ENCODE measurements at places on chromosomes 12 and 14.

- no peak for DNase-seq
These were observed 8.0 kb upstream of the CPNE6 start for GRCh38 chr14:24063263-24063836.

GRCh38 chr14:52253503-52253902 is 14.0 kb upstream of the PTGDR start:
- no peak for DNase-seq

GRCh38 chr14:26206640-26207039 is 391.2 kb downstream of the NOVA1 start:
- no peak for DNase-seq

DNA sequence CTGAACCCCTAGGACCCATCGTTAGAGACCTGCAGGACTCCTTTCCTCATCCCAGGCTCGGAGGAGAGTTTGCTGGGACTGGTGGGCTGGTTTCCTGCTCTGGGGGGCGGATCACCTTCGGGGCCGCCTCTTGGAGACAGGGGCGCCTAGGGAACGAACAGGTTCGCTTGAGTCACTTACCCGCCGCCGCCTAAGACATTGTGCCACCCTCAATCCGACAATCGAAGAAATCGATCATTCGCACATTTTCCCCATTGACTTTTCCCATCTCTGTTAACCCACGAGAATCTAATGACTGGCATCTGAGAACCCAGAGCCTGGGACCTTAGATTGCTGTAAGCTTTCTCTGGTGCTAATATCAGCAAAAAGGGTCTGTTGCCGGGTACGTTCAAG is 322 bp downstream of the SLC39A9 start:
- DNase-seq = no peak

DNA sequence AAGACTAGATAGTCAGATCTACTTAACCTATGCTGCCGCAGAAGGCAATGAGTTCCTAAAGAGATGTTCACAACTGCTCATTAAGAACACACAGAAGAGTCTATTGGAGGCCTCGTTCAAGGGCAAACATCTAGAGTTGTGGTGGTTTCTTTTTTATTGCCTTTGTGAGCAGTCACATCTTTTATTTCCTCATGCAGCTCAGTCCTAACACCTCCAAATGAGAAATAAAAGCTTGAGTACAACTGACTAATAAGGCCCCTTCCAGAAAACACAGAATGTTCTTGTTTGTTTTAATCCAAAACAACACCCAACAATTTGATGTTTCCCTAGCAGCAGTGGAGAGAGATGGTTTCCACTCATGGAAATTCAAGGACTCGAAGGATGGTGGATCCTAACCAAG is 123.5 kb upstream of the NOS1 start:
- DNase-seq = no peak
